ENCODE measurements at places on chromosomes 3 and 15.

DNA sequence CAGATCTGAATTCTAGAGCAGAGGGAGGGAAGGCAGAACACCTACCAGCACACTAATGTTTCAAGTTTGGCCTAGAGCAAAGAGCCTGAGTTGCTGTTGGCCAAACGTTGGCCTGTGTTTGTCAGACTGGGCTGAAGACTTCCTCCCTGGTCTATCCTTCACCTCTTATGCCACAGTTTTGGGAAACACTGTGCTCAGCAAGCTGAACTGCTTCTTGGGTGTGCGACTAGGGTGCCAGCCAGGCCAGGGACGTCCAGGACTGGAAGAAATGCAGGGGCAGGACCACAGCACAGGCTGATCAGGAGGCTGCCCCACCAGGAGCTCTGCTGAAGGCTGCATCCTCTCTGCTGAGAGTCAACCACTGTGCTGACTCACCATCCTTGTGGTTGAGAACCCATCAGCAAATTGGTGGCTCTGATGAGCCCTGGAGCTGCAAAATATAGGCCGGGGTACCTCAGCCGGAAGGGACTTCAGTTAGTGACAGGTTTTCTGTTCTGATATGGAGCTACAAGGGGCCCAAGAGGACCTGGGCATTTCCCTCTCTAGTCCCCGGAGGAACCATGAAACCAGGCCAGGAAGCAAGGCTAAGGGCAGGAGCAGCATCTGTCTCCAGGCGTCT, 131.6 kb upstream of the RASGRP1 start:
- DNase-seq: no peak

GRCh38 chr3:23484386-23484785, 281.3 kb downstream of the UBE2E2 start:
- DNase-seq: no peak

GRCh38 chr3:59426821-59427565, 377.2 kb upstream of the CFAP20DC start:
- no peak for DNase-seq

DNA sequence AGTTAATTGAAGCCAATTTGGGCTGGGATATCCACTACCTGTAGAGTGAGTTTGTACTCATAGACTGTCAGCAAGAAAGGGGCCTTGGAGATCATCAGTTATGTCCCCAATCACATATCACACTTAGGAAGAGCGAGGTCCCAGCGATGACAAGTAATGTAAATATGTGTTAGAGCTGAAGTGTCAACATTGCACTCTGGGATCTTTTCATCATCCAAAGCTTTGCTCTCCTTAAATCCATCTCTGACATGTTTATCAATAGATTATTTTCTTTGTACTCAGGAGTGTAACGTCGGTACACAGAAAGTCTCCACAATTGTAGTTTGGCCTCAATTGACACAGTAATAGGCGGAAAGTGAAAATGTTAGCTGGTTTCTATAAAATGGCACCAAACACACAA, 113.7 kb upstream of the TPRG1 start:
- DNase-seq: no peak

GRCh38 chr3:111667170-111667569, 72.0 kb upstream of the ZBED2 start:
- DNase-seq: no peak

DNA sequence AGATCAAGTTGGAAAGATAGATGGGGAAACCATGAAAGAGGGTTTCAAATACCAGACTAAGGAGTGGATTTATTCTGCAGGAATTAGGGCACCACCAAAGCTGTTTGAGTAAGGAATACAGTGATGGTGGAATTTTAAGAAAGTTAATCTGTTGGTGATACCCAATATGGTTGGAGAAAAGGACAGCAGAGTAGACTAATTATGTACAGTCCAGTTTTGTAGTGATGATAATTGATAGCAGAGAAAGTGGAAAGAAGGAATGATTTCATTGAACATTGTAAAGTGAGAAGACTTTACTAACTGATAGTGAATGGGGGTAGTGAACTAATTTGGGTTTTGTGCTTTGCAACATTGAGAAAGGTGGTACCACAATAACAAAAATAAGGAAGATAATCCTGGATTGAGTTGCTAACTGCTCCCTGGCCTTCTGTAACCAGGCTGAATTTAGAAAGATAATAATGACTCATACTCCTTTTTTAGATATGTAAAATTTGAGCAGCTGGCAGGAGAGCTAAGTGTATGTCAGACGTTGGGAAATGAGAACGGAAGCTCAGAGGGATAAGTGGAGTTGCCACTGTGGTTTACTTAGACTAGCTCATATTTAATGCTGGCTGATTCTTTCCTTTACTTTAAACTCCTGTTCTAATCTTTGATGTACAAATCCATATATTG, 16.9 kb downstream of the TCAIM start:
- DNase-seq: peak; percentile 68

DNA sequence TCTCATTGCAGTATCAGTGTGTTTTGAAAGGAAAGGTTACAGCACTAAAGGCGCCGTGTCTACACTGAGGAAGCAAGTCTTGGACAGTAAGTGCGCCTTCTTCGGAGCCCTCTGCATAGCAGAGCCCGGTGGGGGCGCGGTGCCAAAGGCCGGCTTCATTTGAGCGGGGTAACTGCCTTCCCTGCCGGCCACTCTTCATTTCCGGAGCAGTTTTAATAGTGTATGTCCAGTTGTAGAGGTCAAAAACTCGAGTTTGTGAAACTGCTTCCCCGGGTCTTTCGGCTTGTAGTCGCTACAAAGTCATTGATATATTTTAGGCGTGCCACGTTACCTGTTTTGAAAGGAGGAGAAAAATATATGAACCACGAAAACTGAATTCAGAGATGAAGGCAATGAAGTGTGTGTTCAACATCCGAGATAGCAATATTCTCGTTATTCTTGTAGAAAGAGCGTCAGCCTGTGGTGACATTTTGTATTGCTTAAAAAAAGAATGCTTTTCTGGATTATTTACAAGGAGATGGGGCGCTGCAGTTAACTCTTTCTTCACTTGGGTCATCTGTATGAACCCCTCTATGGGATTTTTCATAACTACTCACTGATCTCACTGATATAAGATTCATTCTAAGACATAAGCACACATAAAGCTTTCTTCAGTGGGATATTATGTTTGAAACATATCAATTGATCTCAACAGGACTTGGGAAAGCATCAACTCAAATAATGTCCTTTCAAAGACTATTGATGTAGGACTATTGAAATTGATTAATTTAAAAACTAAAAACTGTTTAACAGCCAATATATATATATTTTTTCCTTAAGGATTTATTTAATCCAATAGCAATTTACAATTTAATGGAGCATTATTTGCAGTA, 3.0 kb downstream of the ALCAM start:
- peak; percentile 84 for DNase-seq

DNA sequence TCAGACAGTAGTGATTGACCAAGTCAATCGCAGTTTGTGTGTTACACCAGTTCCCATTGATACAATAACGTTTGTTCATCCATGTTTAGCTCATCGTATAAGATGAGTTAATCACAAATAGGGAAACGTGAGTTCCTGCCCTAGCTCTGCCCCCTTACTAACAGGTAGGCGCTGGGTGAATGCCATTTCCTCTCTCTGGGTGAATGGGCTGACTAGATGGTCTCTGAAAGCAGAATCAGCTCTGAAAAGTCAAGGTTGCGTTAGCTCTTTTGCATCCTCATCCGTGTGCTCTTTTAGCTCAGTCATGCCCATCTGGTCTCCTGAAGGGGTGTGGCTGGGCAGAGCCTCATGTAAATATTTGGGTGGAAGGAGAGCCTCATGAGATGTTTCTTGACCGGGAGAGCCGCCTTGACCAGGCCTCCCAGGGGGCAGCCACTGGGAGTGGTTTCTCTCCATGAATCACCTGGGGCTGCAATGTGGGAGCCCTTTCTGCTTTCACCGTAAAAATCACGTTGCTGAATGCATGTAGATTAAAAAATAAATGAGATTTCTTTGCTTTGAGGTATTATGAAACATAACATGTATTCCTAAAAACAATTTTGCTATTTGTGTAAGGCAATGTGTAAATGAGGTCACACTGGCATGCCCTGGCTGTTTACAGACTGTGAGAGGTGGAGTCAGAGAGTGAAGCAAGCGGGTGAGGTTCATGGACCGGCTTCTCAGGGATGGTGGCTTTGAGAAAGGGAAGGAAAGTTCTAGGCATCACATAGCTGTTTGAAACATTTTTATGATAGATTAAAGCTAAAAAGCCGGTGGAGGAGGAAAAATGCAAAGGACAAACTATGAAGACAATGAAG, 108.4 kb upstream of the RASGRP1 start:
- DNase-seq: no peak

DNA sequence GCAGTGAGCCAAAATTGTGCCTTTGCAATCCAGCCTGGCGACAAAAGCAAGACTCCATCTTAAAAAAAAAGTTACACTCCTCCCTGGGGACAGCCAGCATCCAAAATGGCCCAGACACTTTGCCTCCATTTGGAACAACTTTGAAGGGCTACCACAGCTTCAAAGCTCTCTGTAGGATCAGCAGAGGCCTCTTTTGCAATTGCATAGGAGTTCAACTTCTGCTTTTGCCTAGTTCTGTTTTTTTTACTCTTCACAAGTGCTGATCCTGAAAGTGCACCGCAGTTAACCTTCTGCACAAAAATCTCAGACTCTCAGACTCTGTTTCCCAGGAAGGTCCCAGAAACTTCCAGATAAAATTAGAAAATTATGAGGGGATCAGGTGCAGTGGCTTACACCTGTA, 25.2 kb upstream of the SLC4A7 start:
- DNase-seq: no peak

DNA sequence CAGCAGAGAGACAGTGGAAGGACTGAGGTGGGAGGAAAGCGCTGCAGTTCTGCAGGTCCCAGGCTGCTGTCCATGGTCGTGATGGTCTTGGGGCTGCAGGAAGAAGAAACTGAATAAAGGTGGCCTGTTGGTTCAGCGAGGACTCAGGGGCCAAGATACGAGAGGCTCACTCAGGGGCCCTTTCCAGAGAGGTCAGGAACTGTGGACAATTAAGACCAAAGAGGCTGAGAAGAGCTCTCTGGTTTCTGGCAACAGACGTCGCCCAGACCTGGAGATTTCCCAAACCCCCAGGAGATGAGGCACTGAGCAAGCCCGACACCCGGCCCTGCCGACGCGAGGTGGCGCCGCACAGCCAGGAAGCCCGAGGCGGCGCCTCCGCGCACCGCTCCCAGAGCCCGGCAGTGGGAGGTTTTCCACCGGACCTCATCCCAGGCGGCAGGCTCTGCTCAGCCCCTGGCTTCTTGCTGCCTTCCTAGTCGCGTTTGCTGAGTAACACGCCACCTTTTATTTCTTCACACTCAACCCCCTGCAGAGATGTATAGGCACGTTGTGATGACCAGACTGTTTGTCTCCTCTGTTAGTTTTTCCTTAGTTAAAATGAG, 56.4 kb upstream of the ARRDC4 start:
- DNase-seq: peak; percentile 26

DNA sequence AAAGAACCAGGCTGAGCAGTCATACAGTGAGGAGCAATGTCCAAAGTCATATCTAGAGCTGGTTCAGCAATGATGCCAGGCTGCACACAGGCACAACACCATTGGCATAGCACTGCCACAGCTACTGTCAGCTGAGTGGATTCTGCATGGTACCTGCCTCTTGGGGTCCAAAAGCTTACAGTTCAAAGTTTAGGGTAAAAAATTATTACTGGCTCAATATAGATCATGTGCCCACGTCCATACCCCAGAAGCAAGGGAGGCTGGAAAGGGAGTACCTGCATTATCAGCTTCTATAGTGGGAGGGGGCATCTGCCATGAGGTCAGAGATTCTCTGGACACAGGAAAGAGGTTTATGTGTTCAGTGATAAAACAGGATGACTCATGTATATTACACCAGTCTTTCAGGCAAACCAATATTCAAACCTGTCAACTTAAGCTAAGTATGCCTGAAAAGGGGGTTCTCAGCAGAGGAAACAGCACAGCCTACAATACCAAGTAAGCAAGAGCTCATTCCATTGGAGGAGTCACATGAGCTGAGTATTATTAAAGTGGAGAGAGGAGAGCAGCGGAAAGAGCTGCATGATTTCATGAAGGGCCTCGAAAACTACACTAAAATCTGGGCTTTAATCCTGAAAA, 99.0 kb downstream of the ANO10 start:
- no peak for DNase-seq

DNA sequence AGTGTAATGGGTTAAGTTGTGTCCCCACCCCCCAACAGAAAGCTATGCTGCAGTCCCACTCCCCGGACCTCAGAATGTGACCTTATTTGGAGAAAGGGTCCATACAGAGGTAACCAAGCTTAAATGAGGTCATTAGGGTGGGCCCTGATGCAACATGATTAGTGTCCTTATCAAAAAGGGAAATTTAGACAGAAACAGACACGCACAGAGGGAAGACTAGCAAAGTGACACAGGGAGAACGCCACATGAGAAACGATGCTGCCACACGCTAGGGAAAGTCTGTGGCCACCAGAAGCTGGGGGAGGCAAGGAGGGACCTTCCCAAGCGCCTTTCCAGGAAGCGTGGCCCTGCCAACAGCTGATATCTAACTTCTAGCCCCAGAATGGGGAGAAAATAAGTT, 65.4 kb downstream of the RPN1 start:
- DNase-seq: no peak

DNA sequence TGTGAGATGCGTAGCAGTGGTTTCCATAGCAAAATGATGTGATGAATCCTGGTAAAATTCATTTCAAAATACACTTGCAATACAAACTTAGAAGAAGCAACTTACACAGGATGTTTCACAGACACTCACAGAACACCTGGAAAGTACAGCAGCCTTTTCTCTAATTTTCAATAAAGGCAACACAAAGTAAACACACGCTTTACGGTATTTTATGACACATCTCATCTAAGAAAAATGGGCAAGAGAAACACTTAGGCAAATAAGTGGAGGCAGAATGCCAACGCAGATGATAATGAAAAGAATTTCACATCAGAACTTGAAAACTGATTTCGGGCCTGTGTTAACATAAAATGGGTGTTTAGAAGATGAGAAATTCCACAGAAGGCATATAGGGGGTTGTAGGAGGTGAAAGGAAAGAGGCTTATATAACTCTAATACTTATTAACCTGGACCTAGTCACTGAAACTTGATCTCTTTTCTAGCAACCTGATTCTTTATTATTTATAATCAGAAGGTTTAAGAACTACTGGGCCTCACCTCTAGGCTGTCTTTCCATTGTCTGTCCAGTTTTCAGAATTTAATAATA, 25.6 kb upstream of the MAP3K13 start:
- DNase-seq: peak; percentile 19

GRCh38 chr15:70720228-70721016, 42.9 kb downstream of the UACA start:
- no peak for DNase-seq

GRCh38 chr3:146469150-146470017, at the start of gene PLSCR2:
Gene PLSCR2, minus strand, starts transcription at chr3:146469561. Its CDS starts 9,657 bp downstream, at chr3:146459904.
- DNase-seq: peak; percentile 10

GRCh38 chr15:67193223-67193990, 61.1 kb downstream of the AAGAB start:
- DNase-seq: no peak

GRCh38 chr15:27273506-27273905, 302.5 kb downstream of the GABRG3 start:
- no peak for DNase-seq

- DNase-seq: no peak
Observed at GRCh38 chr3:114205541-114205940, 26.7 kb upstream of the DRD3 start.

DNA sequence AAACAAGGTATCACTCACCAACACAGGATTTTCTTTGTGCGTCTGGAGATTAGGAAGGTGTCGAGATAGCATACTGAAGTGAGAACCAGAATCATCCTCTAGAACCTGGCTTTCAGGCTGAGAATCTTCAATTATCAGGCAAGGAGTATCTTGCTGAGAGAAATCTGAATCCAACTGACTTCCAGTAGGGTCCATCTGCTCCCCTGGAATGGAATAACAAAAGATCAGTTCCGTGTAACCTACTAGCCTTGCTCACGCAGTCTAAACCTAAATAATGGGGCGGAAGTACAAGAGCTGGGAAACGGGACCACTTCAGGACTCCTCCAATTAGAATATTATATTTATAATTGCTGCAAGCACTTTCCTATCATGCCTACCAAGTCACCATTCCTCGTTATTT, 690 bp downstream of the TP53BP1 start:
- DNase-seq: no peak
